ENCODE measurements at places on chromosomes 12 and 14.

DNA sequence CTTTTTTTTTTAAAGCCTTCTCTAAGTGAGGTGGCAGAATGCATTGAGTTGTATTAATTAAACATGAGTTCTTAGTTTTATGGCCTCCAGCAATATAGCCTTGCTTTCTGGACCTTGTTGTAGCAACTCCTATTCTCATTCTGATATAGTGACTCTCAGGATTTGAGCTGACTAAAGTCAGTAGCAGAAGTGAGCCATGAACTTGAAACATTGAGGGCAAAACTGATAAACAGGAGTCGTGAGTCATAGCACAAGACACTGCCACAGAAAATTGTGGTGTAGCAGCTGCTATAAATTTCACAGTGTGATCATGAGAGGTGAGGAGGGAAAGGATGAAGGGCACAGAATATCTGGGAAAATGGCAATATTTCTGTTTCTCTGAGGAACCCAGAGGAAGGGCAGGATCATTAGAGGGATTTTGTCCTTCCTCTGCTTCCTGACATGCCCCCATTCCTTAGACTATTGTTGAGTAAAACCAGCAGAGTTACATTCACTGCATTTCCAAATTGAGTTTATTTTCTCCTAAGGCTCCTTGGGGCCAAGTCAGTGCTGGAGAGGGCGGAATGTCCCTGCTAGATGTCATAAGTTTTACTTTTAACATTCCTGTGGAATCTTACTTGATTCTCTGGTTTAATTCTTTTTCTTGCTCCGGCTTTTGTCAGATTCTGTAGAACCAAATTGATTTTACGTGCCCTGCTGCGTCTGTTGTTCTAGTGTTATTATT lies 7.5 kb downstream of the KLRG1 start:
- DNase-seq = no peak

DNA sequence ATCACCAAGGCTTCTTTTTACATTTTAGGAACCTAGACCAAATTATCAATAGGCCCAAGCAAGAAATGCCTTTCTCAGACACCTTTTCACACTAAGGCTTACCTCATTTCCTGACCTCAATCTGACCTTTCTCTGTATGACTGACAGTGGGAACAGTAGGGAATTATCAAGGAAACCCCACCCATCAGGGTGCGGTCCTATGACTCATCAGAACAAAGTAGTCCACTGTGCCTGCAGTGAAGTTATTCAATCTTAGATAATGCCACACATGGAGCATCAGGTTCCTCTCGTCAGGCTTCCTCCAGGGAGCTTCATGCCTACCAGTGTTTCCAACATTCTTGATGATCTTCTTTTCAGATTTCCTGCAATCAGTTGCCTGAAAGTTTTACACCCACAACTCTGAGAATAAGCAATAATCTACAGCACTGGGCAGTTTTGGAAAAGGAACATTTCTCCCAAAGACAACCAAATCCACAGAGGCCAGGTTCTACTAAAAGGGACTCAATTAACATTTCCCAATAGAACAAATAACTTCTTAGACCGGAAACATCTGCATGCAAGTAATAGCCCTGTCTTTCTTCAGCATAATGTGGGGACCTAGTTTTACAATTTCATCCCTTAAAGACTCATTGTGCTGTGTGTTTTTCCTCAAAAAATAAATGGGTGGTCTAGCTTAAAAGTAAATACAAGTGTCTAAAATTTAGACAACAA lies 35.9 kb upstream of the TMTC2 start:
- DNase-seq = no peak

- DNase-seq = no peak
These were observed 42.3 kb downstream of the ANAPC7 start for GRCh38 chr12:110361216-110361615.

GRCh38 chr14:102043251-102044025 lies 43.4 kb downstream of the HSP90AA1 start:
- DNase-seq = no peak

DNA sequence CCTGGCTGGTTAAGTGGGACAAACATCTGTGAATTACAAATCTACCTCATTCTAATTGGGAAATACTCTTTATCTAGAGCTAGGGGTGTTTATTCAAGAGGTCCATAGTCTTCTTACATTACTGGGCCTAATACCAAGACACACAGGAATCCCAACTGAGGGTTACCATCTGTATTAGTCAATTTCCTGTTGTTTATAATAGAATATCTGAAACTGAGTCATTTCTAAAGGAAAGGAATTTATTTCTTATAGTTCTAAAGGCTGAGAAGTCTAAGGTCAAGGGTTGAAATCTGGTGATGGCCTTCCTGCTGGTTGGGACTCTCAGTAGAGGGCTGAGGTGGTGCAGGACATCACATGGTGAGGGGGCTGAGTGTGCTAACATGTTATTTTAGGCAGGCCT lies 36.0 kb downstream of the RTRAF start:
- no peak for DNase-seq

- DNase-seq = no peak
These were observed 22.0 kb upstream of the MGST1 start for GRCh38 chr12:16325426-16325825.
